ENCODE measurements at places on chromosomes 12 and 14.

DNA sequence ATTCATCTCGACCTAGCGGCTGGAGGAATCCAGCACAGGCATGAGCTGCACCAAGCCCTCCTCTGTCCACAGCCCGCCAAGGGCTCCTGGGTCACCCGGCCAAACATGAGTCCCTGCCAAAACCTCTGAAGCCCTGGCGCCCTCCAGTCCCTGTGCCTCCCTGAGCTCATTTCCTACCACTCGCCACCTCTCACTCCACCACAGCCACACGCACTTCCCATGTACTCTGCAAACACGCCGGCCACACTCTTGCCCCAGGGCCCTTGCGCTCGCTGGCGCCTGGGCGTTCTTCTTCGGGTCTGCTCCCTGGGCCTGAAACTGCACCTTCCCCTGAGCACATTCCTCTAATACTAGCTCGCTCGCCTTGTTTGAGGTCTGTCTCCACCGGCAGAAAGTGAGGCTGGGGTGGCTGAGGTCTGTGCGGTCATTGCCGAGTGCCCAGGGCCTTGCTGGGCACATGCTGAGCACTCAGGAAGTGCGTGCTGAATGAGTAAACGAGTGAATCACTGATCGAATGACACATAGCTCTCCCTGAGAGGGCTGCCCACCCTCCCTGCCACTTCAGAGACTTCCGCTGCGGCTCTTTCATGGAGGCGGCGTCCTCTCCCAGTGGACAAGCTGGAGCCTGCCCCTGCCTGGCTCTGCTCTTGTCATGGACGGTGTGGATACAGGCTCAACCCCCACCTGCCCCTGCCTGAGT is 33.7 kb upstream of the DLK1 start:
- DNase-seq: no peak

DNA sequence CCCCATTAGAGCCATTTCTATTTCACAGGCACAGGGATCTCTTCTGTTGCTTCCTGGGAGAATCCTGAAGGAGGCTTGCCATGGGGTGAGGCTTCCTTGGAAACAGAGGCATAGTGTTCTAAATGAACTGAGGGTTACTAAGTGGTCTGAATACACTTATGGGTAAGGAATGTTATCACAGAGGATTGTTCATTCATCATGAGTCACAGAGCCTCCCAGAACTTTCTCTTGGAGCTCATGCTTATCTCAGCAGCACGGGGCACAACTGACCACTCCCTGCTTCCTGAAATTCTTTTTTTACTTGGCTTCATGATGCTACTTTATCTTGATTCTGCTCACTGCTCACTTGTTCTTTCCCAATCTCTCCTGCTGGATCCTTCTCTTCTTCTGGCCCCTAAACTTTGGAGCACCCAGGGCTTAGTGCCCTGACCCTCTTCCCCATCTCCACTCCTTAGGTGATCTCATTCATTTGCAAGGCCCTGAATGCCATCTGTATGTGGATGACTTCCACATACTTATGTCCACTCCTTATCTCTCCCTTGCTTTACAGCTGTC is 57.9 kb downstream of the ANO6 start:
- DNase-seq: no peak

DNA sequence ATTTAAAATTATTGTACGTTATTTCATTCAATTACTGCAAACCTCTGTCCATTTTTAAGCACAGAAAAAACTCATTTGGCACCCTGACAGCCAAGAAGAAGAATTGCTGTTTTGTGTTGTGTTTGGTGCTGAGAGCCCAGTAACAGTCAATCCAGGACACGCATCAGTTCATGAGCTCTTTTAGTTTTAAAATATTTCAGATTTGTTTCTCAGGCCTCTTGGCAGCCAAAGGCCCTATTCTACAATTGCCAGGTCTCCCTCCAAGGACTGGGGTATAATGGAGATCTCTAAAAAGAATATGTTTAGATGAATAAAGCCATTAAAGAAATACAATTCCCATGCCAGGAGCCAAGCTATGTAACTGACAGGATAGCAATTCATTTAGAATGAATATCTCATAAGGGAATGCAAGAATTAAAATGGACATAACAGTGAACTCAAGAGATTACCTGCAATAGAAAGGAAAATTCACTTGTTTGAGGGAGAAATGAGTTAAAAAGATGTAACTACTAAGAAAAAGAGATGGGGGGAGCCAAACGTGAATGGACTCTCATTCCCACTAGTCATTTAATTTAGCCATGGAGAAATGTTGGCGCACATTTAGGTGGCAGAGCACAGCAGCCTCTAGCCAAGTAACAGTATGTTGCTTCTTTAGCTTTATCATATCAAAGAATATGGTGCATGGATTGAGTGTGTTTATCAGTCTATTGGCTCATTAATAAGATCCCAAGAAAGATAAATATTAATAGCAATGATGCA is 140.6 kb upstream of the PELI2 start:
- no peak for DNase-seq

- DNase-seq: peak; percentile 11
Measured at GRCh38 chr12:44000309-44000952, 164.6 kb downstream of the TMEM117 start.

DNA sequence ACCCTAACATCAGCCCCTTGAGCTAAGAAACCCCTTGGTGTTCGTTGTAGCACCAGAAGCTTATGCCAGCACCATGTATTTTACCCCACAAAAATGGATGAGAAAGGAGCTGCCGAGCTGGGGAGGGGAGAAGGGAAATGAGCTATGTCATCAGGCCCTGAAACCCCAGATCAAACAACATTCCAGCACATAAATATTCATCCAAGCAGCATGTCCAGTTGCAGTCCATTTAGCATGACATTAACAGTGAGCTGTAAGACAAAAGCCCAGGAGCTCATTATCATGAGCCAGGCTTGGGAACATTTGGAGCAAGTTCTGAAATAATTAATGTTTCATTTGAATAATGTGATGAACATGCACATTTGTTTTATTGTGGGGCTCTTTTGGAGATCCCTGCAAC is 630.1 kb upstream of the TMEM132C start:
- no peak for DNase-seq

DNA sequence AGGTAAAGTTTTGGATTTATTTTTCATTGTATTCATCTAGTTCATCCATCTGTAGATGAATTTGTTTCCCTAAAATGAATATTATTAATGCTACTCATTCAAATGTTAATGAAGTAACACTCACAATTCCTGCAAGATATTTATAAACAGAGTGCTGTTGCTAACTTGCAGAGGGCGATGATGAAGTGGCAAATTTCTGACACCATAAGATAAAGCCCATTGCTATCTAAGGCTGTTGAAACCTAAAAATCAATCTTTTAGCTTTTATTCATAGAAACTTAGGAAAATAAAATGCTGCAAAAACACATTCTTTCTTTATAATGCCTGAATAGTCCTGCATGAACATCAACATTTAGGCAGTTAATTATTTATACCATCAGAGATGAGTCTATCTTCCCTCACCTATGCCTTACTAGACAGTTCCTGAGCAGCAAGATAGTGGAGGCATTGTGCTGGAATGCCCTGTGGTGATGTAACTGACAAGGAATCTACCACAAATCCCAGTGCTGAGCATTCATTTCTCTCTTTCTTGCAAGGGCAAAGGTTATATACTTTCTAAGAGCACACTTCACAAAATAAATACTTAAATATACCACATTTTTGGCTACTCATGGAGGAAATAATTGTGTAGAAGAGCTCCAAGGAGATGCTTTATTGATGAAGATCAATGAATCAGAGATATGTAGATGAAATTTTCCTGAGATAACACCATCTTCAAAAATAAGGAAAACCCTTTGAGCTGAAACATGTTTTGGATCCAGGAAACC is 57.6 kb downstream of the LMNTD1 start:
- no peak for DNase-seq

All from CD4-positive, alpha-beta T cell treated with Interleukin-1 beta for 1 hour (primary cell).